ENCODE measurements at places on chromosomes 11 and 22. TPM values are rescaled to one million over a fixed set of nuclear protein-coding genes. Genes with fewer than 3 reads are reported as not detected.

PHOX2A gene
- total RNA-seq: not detected

GLYATL2 gene
- not detected for total RNA-seq

SLC37A4 gene
- total RNA-seq: 18.4 TPM

BRSK2 gene
- 0.51 TPM for total RNA-seq

GRAP2 gene
- total RNA-seq: not detected

KCNA4 gene
- total RNA-seq: not detected

MRGPRF gene
- total RNA-seq: 0.05 TPM

SLC22A8 gene
- not detected for total RNA-seq

CCDC85B gene
- 163 TPM for total RNA-seq

C11orf87 gene
- total RNA-seq: not detected

C11orf91 gene
- not detected for total RNA-seq

PRAME gene
- not detected for total RNA-seq

RASSF10 gene
- 5.1 TPM for total RNA-seq

SMTNL1 gene
- total RNA-seq: not detected

BTBD18 gene
- total RNA-seq: not detected

TRIM49C gene
- not detected for total RNA-seq

ROBO4 gene
- 692 TPM for total RNA-seq

HSPB2 gene
- not detected for total RNA-seq

RCOR2 gene
- total RNA-seq: 0.09 TPM

RFPL3 gene
- not detected for total RNA-seq

OLFML1 gene
- not detected for total RNA-seq

USH1C gene
- not detected for total RNA-seq

NCF4 gene
- 0.17 TPM for total RNA-seq

PRPF19 gene
- 45.8 TPM for total RNA-seq

GAL gene
- 0.74 TPM for total RNA-seq

Measured in dermis blood vessel endothelial cell (primary cell).